DND-41 (cell line): ENCODE measurements at places on chromosomes 4 and X.

DNA sequence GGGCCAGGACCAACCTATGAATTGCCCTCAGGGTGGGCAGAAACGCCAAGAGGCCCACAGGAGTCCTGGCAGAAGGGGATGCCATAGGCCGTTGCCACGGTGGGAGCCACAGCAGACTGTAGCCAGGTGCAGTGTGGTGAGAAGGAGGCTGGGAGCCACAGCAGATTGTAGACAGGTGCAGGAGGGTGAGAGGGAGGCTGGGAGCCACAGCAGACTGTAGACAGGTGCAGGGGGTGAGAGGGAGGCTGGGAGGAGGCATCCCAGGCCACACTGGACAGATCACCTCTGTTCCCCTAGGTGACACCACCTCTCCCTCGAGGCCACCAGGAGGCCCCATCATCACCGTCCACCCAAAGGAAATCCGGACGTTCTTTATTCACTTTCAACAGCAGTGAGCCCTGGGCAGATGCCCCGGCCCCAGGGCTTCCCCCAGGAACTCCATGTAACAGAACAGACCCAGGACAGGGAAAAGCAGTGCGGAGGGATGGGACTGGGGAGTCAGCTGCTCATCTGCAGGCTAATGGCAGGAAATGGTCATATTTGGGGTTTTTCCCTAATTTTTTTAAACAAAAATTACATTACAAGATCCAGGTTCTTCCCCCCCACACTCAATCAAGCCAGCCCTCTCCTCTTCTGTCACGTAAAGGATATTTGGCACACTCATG lies 19.5 kb upstream of the MRFAP1 start:
- DNase-seq = no peak

DNA sequence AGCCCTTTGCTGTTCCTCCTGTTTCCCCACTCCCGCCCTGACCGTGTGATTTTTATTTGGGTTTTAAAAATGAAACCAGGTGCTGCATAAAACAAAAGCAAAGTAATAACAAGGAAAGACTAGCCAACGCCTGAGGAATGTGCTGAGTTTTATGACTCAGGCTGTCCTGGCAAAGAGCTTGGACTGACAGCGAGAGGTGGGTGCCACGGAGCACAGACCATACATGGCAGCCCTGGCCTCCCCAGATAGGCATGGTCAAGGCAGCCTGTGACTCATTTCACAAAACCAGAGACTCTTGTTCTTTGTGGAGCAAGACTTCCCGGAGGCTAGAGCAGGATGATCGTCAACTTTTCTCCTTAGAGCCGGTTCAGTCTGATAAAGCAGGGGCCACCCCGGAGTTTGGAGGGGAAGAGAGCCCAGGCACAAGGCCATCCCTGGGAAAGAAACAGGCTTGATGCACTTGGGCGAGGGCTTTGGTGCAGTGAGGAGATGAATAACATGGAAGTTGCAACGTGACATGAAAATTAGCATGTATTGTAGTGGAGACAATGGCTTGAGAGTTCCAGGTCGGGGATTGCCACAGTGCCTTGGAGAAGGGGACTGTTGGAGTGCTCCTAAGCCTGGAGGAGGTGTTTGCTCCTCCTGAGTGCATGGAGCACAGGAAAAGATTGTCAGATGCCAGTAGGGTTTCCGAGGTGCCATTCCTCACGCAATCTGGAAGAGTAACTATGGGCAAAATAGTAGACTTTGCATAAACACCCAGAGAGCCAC lies 54.8 kb downstream of the C4orf51 start:
- no peak for DNase-seq

DNA sequence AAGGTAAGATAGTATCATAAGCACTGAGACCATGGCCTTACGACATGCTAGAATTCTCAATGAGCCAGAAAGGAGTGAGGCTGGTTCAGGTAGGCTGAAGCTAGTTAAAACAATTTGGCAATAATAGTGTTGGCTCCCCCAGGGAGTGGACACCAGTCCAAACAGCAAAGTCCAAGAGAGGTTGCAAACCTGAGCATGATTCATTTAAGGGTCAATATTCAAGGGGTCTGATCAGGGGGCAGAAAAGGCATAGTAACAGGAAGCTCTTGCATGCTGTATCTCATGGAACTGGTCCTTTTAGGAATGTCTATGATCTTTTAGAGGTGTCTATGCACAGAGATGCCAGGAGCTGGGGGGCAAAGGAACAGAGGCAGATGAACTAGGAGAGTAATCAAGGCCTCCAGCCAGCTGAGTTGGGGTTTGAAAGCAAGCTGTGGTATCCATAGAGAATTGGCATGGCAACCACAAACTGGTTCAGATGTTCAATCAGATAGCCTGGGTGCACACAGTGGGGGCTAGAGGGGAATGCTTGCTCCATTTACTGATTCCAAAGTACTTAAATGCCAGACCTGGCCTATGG lies 5.1 kb downstream of the GJB1 start:
- no peak for DNase-seq

GRCh38 chrX:153685751-153686696 lies 1.7 kb upstream of the SLC6A8 start:
- no peak for DNase-seq

GRCh38 chr4:158008551-158009218 lies 164.1 kb downstream of the GASK1B start:
- no peak for DNase-seq

DNA sequence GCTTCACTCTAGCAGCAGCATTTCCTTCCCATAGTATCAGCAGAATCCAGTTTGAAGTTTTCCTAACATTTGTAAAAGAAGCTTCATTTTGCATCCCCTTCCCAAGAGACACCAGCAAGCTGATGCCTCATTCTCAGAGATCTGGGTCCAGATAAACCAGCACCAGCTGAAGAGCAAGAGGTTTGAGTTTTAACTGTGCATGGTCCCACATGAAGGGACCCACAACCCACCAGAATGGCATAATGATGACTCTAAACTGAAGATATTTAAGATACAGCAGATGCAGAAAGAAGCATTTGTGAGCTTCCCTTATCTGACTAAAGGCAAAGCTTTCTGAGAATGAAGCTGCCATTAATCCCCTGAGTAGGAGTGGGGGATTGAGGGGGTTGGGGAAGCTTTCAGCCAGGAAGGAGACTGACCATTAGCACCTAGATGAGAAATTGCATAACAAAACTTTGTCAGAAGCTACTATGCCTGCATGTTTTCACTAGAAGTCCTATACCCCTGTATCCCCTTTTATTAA lies 18.6 kb downstream of the NUDT6 start:
- no peak for DNase-seq

- no peak for DNase-seq
Observed at GRCh38 chr4:138939960-138940359, 75.6 kb upstream of the NOCT start.

DNA sequence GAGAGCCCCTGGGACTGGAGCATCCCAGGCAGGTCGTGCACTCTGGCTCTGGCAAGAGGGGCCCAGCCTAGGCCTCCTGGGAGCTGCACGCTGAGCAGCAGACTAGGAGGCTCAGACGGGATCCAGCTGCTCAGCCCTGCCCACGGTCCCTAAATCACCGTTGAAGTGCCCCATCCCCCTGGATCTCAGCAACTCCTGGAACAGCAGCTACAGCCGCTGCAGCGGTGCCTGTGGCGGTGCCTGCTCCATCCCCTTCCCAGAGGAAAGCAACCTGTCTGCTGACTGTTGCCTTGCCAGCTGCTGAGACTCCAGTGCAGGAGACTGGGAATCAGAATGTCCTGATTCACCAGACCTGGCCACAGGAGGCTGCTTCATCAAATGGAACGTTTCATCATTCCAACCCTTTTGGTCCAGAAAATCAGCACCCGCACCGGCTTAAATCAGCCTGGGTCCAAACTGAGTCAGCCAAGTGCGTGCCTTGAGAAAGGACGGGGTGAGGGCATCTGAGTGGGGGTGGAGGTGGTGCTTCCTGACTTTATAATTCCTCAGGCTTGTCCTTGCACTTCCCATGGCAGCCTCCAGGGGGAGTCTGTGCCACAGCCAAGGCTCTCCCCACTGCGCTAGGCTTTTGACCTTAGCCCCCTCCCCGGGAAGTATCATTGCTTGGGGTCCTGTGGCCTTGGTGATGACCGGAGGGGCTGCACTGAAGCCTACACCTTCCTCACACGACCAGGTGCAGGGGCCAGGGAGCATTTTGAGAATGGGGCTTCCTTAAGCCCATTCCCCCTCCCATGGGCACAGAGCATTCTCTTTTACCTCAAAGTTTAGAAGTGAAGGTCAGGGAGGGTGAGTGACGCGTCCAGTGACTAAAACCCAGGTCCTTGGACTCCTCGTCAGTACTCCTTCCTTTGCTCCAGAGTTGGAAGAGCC lies 6.5 kb downstream of the ZNF185 start:
- peak; percentile 59 for DNase-seq

DNA sequence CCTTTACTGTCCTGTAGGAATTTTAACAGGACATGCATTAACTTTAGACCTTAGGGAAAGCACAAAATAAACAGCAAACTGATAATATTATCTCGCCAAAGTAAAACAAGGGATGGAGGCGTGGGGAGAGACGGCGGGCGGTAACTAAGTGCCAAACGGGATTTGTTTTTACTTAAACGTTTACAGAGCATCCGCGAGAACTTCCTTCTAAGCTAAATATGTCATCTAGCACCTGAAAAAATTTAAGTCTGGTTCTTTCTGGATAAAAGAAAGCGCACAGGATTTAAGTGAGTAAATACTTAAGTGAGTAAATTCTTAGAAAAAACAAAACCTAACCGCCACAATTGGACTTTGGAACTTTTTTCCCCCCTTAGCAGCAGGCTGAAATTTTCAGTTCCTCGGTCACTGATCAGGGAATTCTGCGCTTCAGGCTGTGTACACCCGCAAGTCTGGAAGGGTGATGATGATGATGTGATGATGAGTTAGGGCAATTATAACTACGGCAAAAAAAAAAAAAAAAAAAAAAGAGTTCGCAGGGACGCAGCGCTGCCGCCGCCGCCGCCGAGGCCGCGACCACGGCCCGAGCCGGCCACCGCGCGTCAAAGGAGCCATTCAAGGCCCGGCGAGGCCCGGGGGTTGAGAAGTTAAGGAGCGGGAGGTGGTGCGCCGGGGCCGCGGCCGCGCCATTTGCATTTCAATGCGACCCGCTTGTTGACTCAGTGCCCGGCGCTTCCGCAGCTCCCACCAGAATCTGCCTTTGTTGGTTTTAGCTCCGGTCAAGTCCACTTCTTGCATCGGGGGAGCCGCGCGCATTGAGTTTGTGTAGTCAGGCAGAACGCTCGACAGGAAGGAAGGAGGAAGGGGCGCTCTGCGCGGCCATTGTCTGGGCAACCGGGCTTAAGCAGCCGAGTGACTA lies 108.8 kb downstream of the SPRY1 start:
- no peak for DNase-seq

- no peak for DNase-seq
Observed at GRCh38 chr4:40003986-40004385, 26.3 kb upstream of the PDS5A start.

DNA sequence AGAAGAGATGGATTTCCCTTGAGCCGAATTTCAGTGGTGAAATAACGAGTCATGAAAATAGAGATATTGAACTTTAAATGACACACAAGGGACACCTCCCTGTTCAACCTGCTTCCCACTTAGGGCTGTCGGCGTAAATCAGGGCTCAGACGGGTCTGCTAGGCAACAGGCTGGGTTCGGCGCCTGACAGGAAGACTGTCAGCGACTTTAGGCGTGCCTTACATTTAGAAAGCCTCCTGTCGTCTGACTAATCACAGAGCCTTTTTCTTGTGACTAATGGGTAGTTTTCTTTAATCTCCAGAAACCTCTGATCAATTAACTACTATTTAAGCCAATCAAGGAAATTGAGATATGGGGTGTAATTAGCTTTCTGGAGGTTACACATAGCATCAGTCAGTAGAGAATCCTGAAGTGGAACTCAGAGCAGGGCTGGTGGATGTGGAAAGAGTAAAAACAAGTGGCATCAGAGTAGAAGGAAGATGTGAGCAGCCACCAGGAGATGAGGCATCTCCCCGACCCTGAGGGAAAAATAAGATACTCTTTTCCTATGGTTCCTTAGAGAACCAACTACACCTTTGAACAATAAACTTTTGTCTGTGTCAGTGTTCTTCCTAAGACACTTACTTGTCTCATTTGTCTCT lies 86.2 kb upstream of the HS3ST1 start:
- no peak for DNase-seq

GRCh38 chr4:110681381-110681780 lies 58.5 kb upstream of the PITX2 start:
- DNase-seq = no peak

DNA sequence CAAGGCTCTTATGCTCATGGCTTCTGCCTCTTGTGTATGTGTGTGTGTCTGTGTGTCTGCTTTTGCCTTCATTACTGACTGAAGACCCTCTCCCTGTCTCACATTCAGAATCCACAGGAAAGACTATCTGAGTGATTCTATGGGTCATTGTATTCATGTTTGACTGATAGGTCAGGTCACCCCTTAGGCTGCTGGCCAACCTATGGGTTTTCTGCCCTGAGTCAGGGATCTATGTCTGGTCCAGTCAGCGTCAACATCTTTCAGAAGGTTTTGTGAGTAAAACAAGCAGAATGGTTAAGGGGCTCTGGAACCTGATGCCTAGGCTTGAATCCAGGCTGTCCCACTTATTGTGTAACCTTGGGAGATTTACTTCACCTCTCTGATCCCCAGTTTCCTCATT lies 30.5 kb downstream of the NHSL2 start:
- no peak for DNase-seq

DNA sequence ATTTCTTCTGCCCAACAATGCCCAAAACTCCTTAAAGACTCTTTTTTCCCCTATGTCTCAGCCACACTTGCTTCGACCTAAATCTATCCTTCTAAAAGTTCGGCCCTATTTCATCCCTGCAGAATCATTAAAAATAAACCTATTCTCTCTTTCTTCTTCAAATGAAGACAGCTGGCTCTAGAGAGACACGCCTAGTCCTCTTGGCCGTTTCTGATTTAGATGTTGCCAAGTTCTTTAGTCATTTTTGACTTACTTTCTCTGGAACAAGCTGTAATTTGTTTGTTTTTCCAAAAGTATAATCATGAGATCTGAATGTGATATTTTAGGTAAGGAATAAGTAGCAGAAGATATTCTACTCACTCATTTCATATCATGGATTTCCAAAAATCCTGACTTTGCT lies 211.6 kb downstream of the CENPC start:
- DNase-seq = no peak

DNA sequence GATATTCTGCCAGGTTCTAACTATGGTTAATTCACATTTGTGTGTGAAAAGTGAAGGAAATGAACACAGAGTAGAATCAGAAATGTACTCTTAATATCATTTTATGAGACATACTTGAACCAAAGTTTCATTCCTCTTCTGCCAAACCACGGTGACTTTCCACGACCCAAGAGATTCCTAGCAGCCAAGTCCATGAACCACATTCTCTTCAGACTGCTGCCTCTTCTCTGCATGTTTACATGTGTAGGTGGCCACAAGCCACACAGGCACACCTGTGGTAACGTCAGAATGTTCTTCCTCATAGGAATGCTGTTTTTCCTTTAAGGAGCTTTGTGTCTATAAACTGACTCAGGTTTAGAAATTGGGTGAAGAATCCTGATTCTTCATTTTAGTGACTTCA lies 1411.2 kb downstream of the RAPGEF2 start:
- DNase-seq = no peak
